A549 treated with DMSO at 1 μM for 4 hours (cell line): ENCODE measurements at places on chromosomes 5 and 9. TPM values are rescaled to one million over a fixed set of nuclear protein-coding genes. Genes with fewer than 3 reads are reported as not detected.

The SPATA31A3 gene
- not detected in 5 replicates for total RNA-seq

The TMEM174 gene
- not detected in 5 replicates for total RNA-seq

The MAP1B gene
- 45.2 to 66.8 TPM (median 59.2 TPM) in 5 replicates for total RNA-seq

The RHOBTB3 gene
- total RNA-seq: 7.3 to 9.3 TPM (median 8.0 TPM) in 5 replicates

The TUT7 gene
- 9.0 to 12.6 TPM (median 10.8 TPM) in 5 replicates for total RNA-seq

The SHOC1 gene
- total RNA-seq: 0.07 TPM in 1 of 5 replicates, not detected in the others

The ECM2 gene
- 0.12 to 0.29 TPM (median 0.19 TPM) in 5 replicates for total RNA-seq

The RBM27 gene
- 12.7 to 16.8 TPM (median 14.9 TPM) in 5 replicates for total RNA-seq

The C1QTNF3 gene
- 0.13 to 0.23 TPM (median 0.20 TPM) in 4 of 5 replicates, not detected in the other for total RNA-seq

The FAM221B gene
- not detected in 5 replicates for total RNA-seq

The LEAP2 gene
- 0.55 to 1.5 TPM (median 1.1 TPM) in 5 replicates for total RNA-seq

The SPIN1 gene
- total RNA-seq: 37.5 to 46.4 TPM (median 44.5 TPM) in 5 replicates

The IFNA13 gene
- not detected in 5 replicates for total RNA-seq

The C5orf58 gene
- not detected in 5 replicates for total RNA-seq

The COL15A1 gene
- total RNA-seq: 0.17 to 0.48 TPM (median 0.34 TPM) in 5 replicates

The SLC34A1 gene
- total RNA-seq: 0.04 TPM in 1 of 5 replicates, not detected in the others

The BTNL3 gene
- not detected in 5 replicates for total RNA-seq

The IL4 gene
- total RNA-seq: not detected in 5 replicates
